ENCODE measurements at places on chromosomes 7 and 10. TPM values are rescaled to one million over a fixed set of nuclear protein-coding genes. Genes with fewer than 3 reads are reported as not detected.

GRCh38 chr7:148733496-148733895 lies 34.8 kb downstream of the CUL1 start:
- no peak overlapping the region for H3K27ac ChIP-seq
- peak; percentile 65 for DNase-seq
- no peak overlapping the region for H3K4me3 ChIP-seq
- no peaks in the 10 kb centered on the region for H3K27me3 ChIP-seq

- no peaks in the 10 kb centered on the region for H3K27me3 ChIP-seq
- no peak for DNase-seq
- H3K4me1 ChIP-seq = no peaks in the 10 kb centered on the region
- no peak overlapping the region for H3K4me3 ChIP-seq
Observed at GRCh38 chr7:3065724-3066143, 22.1 kb upstream of the CARD11 start.

- H3K36me3 ChIP-seq = no peaks in the 10 kb centered on the region
- H3K27ac ChIP-seq = no peak overlapping the region
- no peaks in the 10 kb centered on the region for H3K4me1 ChIP-seq
- H3K27me3 ChIP-seq = no peaks in the 10 kb centered on the region
- no peak overlapping the region for H3K4me3 ChIP-seq
Observed at GRCh38 chr10:125707541-125708468, 11.7 kb upstream of the EDRF1 start.

LRRD1 gene
- total RNA-seq = 0.39 TPM

PIK3AP1 gene
- 4.3 TPM for total RNA-seq

DNA sequence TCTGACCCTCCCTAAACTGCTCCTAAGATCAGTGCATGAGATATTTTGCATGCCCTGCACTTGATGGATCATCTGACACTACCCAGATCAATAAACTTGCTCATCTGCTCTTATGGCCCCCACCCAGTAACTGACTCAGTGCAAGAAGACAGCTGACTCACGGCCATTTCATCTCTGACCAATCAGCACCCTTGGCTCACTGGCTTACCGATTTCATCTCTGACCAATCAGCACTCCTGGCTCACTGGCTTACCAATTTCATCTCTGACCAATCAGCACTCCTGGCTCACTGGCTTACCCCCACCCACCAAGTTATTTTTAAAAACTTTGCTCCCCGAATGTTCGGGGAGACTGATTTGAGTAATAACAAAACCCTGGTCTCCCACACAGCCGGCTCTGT lies 37.2 kb upstream of the OPTN start:
- no peaks in the 10 kb centered on the region for H3K36me3 ChIP-seq
- H3K27ac ChIP-seq = no peak overlapping the region
- no peaks in the 10 kb centered on the region for H3K27me3 ChIP-seq
- no peak for DNase-seq
- no peaks in the 10 kb centered on the region for H3K4me1 ChIP-seq

- H3K36me3 ChIP-seq = no peaks in the 10 kb centered on the region
- no peaks in the 10 kb centered on the region for H3K4me1 ChIP-seq
- H3K27ac ChIP-seq = no peak within 1 kb of the TSS
Observed at GRCh38 chr10:14774797-14775196, at the start of gene FAM107B. Gene FAM107B (minus strand): TSS chr10:14774897. CDS start chr10:14774663, 234 bp downstream.

DNA sequence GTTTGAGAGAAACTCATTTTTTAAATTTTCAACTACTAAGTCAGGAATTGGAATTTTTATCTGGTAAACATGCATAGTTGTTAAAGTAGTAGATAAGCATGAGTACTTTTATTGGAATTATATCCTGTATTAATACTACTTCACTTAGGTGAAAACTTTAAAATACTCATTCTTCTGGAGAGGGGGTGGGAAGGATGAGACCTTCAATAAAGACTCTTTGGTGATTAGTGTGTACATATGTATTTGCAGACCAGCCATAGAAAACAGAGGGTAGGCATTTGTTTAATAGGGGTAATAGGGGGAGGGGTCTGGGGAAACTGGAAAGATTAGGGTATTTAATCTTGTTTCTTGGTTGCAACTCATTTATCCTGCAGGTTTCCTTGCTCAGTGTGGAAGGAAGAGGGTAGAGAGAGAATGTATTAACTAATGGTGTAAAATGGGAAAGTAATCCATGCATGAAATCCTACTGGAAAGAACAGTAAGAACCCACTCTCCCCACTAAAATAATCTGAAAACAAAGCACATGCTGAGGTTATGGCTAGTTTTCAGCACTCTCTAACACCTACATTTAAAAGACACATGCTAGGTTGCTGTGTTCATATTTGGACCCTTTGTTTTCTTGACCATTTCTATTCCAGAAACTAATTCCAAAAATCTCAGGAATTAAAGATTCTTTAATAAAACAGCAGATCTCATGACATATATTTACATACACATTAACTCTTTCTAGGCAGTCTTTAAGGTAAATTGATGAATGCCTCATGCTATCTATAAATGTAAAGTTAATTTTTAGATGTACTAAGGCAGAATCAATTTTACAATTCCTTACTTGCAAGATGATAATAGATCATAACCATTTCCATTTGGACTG lies 6.2 kb upstream of the IGF2BP3 start:
- no peaks in the 10 kb centered on the region for H3K36me3 ChIP-seq
- H3K4me3 ChIP-seq = no peak overlapping the region
- H3K27ac ChIP-seq = no peak overlapping the region
- no peak for DNase-seq

HERPUD2 gene
- 21.4 TPM for total RNA-seq

GRCh38 chr10:78648256-78648860 lies 420.4 kb upstream of the ZMIZ1 start:
- H3K36me3 ChIP-seq = no peaks in the 10 kb centered on the region
- H3K4me1 ChIP-seq = no peaks in the 10 kb centered on the region
- H3K4me3 ChIP-seq = no peak overlapping the region
- no peak overlapping the region for H3K27ac ChIP-seq

- H3K27ac ChIP-seq = no peak overlapping the region
- peak overlapping the region; percentile 66 for H3K4me3 ChIP-seq
- no peaks in the 10 kb centered on the region for H3K36me3 ChIP-seq
- no peaks in the 10 kb centered on the region for H3K27me3 ChIP-seq
- peaks cover 13% of the 10 kb centered on the region for H3K4me1 ChIP-seq
Observed at GRCh38 chr7:100540073-100540723, 1.2 kb downstream of the AGFG2 start.

TNS3 gene
- 58.6 TPM for total RNA-seq

- no peaks in the 10 kb centered on the region for H3K4me1 ChIP-seq
- H3K4me3 ChIP-seq = no peak overlapping the region
- H3K36me3 ChIP-seq = peaks cover 31% of the 10 kb centered on the region
- peaks cover 2% of the 10 kb centered on the region for H3K27me3 ChIP-seq
Observed at GRCh38 chr10:132897516-132898381, 44.6 kb downstream of the CFAP46 start.

- no peak overlapping the region for H3K4me3 ChIP-seq
- H3K27ac ChIP-seq = no peak overlapping the region
- no peaks in the 10 kb centered on the region for H3K36me3 ChIP-seq
- H3K27me3 ChIP-seq = no peaks in the 10 kb centered on the region
- H3K4me1 ChIP-seq = no peaks in the 10 kb centered on the region
Observed at GRCh38 chr10:35716776-35717175, 74.7 kb upstream of the FZD8 start.

EN2 gene
- 0.72 TPM for total RNA-seq

CDK14 gene
- 126 TPM for total RNA-seq

OR2A12 gene
- not detected for total RNA-seq

TRPV5 gene
- 0.11 TPM for total RNA-seq

CLDN3 gene
- not detected for total RNA-seq

DNA sequence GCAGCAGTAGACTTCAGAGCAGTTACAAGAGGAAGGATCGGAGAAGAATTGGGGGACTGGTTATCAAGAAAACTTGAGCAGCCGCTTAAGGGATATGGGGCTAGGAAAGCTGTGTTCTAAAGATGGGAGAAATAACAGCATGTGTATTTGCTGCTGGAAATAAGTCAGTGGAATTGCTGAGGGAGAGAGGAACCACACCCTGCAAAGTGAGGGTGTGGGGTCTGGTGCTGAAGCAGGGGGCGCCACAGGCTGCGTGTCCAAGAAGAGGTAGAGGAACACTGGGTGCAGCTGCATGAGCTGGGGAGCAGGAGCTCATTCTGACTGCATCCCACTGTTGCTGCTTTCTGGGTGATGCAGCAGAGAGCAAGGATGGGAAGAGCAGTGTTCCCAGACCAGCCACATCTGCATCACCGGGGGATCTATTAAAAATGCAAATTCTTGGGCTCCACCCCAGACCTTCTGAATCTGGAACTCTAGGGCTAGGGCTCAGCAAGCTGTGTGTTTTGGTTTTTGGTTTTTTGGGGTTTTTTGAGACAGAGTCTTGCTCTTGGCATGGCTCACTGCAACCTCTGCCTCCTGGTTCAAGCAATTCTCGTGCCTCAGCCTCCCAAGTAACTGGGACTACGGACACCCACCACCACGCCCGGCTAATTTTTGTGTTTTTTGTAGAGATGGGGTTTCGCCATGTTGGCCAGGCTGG lies 97.1 kb upstream of the DNAJB6 start:
- H3K4me1 ChIP-seq = no peaks in the 10 kb centered on the region
- H3K27ac ChIP-seq = no peak overlapping the region
- no peak overlapping the region for H3K4me3 ChIP-seq

DNA sequence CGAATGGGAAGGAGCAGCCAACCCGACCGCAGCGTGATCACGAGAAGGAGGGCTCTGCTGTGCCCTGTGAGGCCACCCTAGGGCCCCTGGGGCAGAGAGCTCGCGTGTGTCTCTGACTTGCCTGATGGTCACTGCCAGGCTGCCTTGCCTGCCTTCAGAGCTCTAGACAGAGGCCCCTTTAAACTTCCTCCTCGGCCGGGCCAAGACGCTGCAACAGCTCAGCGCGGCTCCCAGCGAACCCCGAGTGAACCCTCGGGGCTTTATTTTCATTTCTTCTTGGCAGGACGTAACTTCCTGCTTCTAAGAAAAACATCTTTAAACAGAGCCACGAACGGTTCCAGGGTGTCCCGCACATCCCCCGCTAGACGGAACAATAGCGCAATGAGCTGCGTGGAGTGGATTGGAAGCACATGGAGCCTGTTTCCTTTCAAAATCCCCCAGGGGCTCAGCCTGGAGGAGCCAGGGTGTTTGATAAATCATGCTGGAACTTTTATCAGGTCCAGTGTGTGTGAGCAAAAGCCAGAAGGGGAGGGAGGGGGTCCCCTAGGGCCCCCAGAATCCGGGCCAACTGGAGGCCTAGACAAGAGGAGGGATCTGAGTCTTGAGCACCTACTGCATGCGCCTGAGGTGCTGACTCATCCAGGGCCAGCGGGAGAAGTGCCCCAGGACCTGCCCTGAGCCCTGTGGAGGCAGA lies 134.1 kb upstream of the GDF10 start:
- H3K27me3 ChIP-seq = no peaks in the 10 kb centered on the region
- peak overlapping the region; percentile 78 for H3K27ac ChIP-seq
- H3K36me3 ChIP-seq = no peaks in the 10 kb centered on the region

- no peak for DNase-seq
- H3K27me3 ChIP-seq = no peaks in the 10 kb centered on the region
- H3K4me3 ChIP-seq = no peak overlapping the region
- no peak overlapping the region for H3K27ac ChIP-seq
- peaks cover 10% of the 10 kb centered on the region for H3K4me1 ChIP-seq
- H3K36me3 ChIP-seq = no peaks in the 10 kb centered on the region
Observed at GRCh38 chr10:73628405-73628804, 12.9 kb downstream of the MYOZ1 start.

HOXA9 gene
- total RNA-seq = 20.4 TPM

DNA sequence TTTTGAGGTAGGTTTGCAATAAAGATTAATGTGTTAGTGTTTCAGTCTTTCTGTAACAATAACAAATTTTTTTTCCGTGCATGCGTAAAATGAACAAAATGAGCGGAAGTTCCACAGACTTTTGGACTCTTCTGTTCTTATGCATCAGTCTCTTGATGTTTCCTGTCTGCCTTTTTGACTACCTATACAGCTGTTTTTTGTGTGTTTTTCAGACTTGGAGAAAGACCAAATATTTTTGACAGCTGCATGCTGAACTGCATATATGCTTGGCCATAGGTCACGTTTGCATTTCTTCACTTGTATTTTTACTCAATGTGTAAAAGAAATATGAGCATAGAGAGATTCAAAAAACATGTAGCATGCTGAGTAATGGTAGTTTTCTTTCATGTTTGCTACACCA lies 119.3 kb downstream of the BBS9 start:
- H3K4me1 ChIP-seq = no peaks in the 10 kb centered on the region
- H3K36me3 ChIP-seq = no peaks in the 10 kb centered on the region
- no peak overlapping the region for H3K27ac ChIP-seq
- no peak overlapping the region for H3K4me3 ChIP-seq

UNCX gene
- 1.8 TPM for total RNA-seq

- no peaks in the 10 kb centered on the region for H3K27me3 ChIP-seq
- H3K36me3 ChIP-seq = no peaks in the 10 kb centered on the region
- H3K4me3 ChIP-seq = no peak overlapping the region
Observed at GRCh38 chr10:67519434-67519833, 176.6 kb downstream of the CTNNA3 start.

DNA sequence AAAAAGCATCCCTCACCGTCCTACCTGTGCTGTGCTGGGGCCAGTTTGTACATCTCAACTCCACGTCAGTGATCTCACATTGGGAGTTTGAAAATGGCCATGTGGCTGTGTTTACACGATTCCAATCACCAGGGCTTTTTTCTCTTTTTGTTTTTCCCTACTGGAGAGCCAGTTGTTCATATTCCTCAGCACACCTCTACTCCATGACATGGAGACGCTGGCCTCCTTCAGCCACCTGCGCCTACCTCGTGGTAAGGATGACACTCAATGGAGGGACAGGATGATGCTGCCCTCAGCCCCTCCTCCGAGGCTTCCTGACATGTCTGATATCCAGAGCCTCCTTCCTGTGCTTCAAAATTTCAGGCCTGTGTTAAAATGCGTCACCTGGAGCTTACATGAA lies 10.3 kb downstream of the CLRN3 start:
- H3K27me3 ChIP-seq = no peaks in the 10 kb centered on the region
- H3K36me3 ChIP-seq = no peaks in the 10 kb centered on the region
- no peak overlapping the region for H3K4me3 ChIP-seq
- peaks cover 3% of the 10 kb centered on the region for H3K4me1 ChIP-seq

Measured in spinal cord (tissue), 10 donors.